ENCODE measurements at places on chromosomes 7 and 10.
A peak's percentile ranks its signal among the peaks of the same experiment; 100 is the strongest.

DNA sequence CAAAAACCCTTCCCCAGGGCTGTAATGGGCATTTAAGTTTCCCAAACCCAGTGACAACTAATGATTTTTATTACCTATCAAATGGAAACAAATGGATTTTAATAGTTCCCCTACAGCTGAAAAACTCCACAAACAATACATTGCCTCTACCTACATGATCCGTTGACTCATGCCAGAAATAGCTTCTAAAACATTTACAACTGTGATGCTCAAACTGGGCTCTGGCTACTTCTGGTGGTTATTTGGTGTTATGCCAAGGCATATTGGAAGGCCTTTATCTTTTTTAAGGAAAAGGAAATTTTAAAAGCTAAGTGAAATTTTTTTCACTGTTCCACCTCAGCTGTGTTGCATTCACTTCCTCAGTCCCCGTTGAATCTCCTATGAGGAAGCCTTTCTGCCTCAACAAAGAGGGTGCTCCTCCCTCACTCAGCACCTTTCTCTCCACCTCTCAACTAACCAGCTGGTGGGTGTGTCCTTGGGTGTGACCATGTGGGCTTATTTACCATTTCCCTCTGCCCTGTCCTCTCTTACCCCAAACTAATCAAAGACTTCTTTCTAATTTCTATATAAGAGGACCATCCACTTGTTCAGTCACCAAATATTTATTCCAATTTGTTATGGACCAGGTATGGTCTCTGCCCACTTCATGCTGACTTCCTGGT is 82.9 kb downstream of the PRTFDC1 start:
- DNase-seq: no peak

- no peak for DNase-seq
These were observed 32.9 kb downstream of the CSTF2T start for GRCh38 chr10:51666456-51666855.

- no peak for DNase-seq
These were observed 15.9 kb downstream of the YKT6 start for GRCh38 chr7:44216521-44217222.

GRCh38 chr10:73623056-73623455 is 18.2 kb downstream of the MYOZ1 start:
- no peak for DNase-seq

- DNase-seq: peak; percentile 42
These were observed 9.2 kb downstream of the ZNF800 start for GRCh38 chr7:127383123-127383835.

DNA sequence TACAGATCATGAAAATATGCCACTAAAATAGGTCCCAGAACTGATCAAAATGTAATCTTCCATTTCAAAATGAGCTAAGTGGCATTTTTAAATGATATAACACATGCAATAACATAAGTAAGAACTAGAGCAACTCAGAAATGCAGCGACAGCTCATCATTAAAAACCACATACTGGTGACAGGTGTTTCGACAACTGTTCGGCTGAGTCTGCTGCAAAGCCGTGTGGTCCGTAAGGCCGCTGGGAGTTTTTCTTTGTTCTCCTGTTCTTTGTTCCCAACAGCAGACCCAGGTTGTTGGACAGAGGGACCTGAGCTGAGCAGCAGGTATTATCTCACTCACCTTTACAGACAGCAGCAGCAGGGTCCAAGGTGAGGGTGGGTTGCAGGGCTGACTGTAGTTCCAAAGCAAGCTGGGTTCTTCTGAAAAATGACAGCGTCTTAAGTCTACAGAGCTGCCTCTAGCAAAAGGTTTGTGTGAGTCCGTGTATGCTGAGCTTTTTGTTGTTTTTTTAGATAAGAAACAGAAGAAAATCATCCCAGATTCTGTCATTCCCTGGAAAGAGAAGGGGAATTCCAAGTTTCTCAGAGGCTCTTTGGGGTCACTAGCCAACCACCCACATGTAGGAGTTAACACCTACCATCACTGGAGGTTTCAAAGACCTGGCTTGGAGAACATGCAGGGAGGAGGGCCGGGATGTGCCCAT is 45.4 kb upstream of the MACROH2A2 start:
- DNase-seq: no peak

DNA sequence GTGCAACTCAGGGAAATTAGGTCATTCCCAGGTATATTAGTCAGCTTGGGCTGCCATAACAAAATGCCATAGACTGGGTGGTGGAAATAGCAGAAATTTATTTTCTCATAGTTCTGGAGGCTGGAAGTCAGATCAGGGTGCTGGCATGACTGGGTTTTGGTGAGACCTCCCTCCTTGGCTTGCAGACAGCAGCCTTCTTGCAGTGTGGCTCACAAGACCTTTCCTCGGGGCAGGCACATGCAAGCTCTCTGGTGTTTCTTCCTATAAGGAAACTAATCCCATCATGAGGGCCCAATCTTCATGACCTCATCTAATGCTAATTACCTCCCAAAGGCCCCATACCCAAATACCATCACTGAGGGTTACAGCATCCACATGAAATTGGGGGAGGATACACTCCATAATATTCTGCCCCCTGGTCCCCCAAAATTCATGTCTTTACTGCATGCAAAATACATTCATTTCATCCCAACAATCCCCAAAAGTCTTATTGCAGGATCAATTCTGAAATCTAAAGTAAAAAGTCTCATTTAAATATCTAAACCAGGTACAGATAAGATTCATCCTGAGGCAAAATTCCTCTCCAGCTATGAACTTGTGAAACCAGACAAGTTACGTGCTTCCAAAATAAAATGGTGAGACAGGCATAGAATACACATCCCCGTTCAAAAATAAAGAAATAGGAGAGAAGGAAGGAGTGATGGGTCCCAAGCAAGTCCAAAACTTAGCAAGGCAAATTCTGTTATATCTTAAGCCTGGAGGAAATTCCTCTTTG is 17.4 kb upstream of the CBLL1 start:
- DNase-seq: no peak

DNA sequence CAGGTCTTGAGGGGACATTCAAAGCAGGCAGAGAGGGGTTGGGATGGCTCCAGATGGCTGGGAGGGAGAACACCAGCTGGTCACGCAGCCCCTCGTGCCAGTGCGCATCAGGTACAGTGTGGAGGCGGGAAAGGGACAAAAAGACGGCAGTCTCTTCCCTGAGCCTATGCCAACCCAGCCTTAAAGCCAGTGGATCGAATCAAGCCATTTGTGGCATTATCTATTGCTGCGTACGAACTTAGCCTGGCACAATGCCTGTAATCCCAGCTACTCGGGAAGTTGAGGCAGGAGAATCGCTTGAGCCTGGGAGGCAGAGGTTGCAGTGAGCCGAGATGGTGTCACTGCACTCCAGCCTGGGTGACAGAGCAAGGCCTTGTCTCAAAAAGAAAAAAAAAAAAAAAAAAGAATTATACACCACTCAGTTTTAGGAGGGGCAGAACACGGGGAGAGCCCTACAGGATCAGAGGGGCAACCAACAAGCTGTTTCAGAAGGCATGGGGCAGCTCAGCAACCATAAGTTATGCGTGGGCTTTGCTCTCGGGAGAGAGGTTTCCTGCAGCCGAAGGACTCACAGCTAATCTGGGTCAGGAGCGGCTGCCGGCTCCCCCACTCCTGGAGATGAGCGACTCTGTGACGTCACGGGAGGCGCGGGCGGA is 356 bp upstream of the NDUFB2 start:
- DNase-seq: peak; percentile 87

- DNase-seq: no peak
These were observed 67.9 kb downstream of the CDK1 start for GRCh38 chr10:60846173-60846572.

DNA sequence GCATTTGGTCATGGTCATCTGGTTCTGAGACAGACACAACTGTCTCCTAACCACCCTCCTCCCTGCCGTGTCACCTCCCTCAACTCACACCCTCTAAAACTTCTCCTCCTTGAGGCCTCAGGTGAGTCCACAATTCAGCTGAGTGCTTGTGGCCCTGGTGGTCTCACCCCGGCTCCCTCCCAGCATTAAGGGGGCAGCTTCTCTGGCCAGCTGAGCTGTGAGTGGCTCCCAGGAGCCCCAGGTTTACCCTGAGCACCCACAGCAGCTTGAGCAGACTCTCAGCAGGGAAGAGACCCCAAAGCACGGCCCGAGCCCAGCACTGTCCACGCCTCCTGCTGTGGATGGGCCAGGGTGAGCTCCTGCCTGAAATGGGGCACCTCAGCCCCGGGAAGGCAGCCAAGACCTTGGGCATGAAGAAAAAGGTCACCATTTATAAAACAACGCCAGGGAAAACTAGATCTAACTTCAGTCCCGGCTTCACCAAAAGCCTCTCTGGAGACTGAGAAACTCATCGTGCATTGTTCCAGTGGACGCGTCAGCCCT is 201.2 kb downstream of the TCERG1L start:
- no peak for DNase-seq

GRCh38 chr7:139203992-139204391 is 27.0 kb upstream of the UBN2 start:
- no peak for DNase-seq

GRCh38 chr10:50928190-50928552 is 42.7 kb upstream of the A1CF start:
- no peak for DNase-seq

GRCh38 chr10:31170636-31171035 is 139.0 kb upstream of the ZNF438 start:
- DNase-seq: no peak

GRCh38 chr10:86083664-86084175 is 282.9 kb downstream of the GRID1 start:
- no peak for DNase-seq

GRCh38 chr7:17307558-17307957 is 9.1 kb downstream of the AHR start:
- no peak for DNase-seq

- DNase-seq: no peak
These were observed 253.1 kb downstream of the PRKG1 start for GRCh38 chr10:51327432-51327831.

DNA sequence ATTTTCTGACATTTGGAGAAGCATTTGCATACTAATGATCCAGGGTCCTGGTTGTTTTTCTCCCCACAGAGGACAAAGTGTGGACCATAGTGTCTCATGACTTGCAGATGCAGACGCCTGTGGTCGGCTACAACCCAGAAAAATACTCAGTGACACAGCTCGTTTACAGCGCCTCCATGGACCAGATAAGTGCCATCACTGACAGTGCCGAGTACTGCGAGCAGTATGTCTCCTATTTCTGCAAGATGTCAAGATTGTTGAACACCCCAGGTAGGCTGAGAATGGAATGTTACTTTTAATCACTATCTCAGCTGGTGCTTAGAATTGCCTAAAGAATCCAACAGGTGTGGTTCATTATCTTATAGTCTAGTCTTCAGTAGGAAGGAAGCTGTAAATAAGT is 951.5 kb upstream of the C7orf33 start:
- DNase-seq: no peak

GRCh38 chr10:45274364-45274763 is 41.0 kb downstream of the OR13A1 start:
- no peak for DNase-seq

DNA sequence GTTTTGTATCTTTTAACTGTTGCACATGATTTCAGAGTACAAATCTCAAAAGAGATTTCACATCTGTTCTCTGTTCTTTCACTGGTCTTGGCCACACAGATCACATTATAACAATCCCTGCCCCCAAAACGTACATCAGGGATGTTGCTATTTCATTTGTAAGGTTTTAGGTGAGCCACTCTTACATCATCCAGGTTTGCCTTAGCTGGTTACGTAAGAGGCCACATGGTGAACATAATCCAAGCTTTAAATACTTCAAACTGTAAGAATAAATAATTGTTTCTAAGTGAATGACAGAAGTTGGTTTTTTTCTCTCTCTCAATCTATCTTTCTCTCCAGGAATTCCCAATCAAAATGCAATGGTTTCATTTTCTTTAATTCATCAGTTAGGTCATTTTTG is 245.9 kb upstream of the HGF start:
- no peak for DNase-seq

- no peak for DNase-seq
These were observed 551.8 kb upstream of the NRP1 start for GRCh38 chr10:33886299-33886698.

DNA sequence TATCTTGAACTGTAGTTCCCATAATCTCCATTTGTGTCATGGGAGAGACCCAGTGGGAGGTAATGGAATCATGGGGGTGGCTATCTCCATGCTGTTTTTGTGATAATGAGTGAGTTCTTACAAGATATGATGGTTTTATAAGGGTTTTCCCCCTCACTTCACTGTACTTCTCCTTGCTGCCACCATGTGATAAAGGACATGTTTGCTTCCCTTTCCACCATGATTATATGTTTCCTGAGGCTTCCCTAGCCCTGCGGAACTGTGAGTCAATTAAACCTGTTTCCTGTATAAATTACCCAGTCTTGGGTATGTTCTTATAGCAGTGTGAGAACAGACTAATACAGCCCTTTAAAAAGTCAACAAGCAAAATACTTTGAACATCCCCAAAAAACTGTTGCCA is 427.7 kb downstream of the HTR7 start:
- no peak for DNase-seq

DNA sequence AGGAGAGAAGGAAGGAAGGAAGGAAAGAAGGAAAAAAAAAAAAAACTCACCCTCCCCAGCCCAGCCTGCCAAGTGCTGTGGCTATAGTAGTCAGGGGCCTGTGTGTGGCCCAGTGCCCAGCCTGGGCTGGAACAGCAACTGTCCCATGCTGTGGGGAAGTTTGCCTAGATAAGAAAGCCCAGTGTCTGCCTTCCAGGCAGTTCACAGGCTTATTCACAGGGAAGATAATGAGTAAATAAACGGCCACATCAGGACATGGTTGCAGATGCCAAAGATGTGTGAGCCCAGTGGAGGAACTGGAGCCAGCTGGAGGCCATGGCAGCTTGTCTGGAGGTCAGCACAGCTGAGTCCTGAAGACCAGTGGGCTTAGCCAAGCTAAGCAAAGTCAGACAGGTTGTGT is 132.4 kb upstream of the FOXK1 start:
- DNase-seq: no peak

- no peak for DNase-seq
These were observed 90.0 kb downstream of the PLXNA4 start for GRCh38 chr7:132486274-132486610.

- DNase-seq: no peak
These were observed 18.8 kb downstream of the NOBOX start for GRCh38 chr7:144384555-144385245.
